ENCODE measurements at places on chromosomes 1 and 21. TPM values are rescaled to one million over a fixed set of nuclear protein-coding genes. Genes with fewer than 3 reads are reported as not detected.

LGALS8 gene
- 27.8 TPM for total RNA-seq

MNDA gene
- total RNA-seq, result not detected

NEXN gene
- 6.7 TPM for total RNA-seq

GNG4 gene
- 15.4 TPM for total RNA-seq

LIN28A gene
- not detected for total RNA-seq

TMEM125 gene
- not detected for total RNA-seq

RGS16 gene
- total RNA-seq, result 0.16 TPM

CLCA1 gene
- not detected for total RNA-seq

LCE6A gene
- not detected for total RNA-seq

S1PR1 gene
- total RNA-seq, result 0.08 TPM

SARS1 gene
- total RNA-seq, result 89.0 TPM

IQGAP3 gene
- total RNA-seq, result 19.1 TPM

RNU1-4 gene
- total RNA-seq, result 44.9 TPM

SPRR5 gene
- not detected for total RNA-seq

DNAH14 gene
- 15.2 TPM for total RNA-seq

FCRL2 gene
- not detected for total RNA-seq

AQP10 gene
- not detected for total RNA-seq

HEYL gene
- total RNA-seq, result 3.1 TPM

MRPL39 gene
- 35.9 TPM for total RNA-seq

CFAP57 gene
- total RNA-seq, result 0.20 TPM

SUSD4 gene
- 0.62 TPM for total RNA-seq

BRDT gene
- not detected for total RNA-seq

KCNN3 gene
- 0.05 TPM for total RNA-seq

RIT1 gene
- total RNA-seq, result 18.3 TPM

RUNX3 gene
- 4.8 TPM for total RNA-seq

IER5 gene
- 38.3 TPM for total RNA-seq

KAZN gene
- 3.4 TPM for total RNA-seq

ACKR1 gene
- total RNA-seq, result not detected

ATXN7L2 gene
- 2.5 TPM for total RNA-seq

KTI12 gene
- total RNA-seq, result 17.4 TPM

TDRD5 gene
- total RNA-seq, result 0.03 TPM

FCN3 gene
- not detected for total RNA-seq

CYP4Z1 gene
- not detected for total RNA-seq

C1orf115 gene
- total RNA-seq, result 5.9 TPM

RGS8 gene
- not detected for total RNA-seq

FLG gene
- not detected for total RNA-seq

TCHH gene
- total RNA-seq, result 0.25 TPM

PCP4L1 gene
- 0.06 TPM for total RNA-seq

MMEL1 gene
- 0.26 TPM for total RNA-seq

TMPRSS2 gene
- 0.13 TPM for total RNA-seq

CDK18 gene
- 0.76 TPM for total RNA-seq

DPT gene
- total RNA-seq, result not detected

SH2D2A gene
- 2.9 TPM for total RNA-seq

HSPB7 gene
- not detected for total RNA-seq

FAAH gene
- 1.1 TPM for total RNA-seq

WNT9A gene
- total RNA-seq, result 6.9 TPM

ATF6 gene
- 14.3 TPM for total RNA-seq

VASH2 gene
- 3.0 TPM for total RNA-seq

SOAT1 gene
- 23.5 TPM for total RNA-seq

NBPF4 gene
- 0.08 TPM for total RNA-seq

SYT6 gene
- total RNA-seq, result 0.41 TPM
